KBM-7 (cell line): ENCODE measurements at places on chromosomes 3 and 15.

GRCh38 chr3:111820651-111821050 is 38.4 kb upstream of the PHLDB2 start:
- DNase-seq = no peak

DNA sequence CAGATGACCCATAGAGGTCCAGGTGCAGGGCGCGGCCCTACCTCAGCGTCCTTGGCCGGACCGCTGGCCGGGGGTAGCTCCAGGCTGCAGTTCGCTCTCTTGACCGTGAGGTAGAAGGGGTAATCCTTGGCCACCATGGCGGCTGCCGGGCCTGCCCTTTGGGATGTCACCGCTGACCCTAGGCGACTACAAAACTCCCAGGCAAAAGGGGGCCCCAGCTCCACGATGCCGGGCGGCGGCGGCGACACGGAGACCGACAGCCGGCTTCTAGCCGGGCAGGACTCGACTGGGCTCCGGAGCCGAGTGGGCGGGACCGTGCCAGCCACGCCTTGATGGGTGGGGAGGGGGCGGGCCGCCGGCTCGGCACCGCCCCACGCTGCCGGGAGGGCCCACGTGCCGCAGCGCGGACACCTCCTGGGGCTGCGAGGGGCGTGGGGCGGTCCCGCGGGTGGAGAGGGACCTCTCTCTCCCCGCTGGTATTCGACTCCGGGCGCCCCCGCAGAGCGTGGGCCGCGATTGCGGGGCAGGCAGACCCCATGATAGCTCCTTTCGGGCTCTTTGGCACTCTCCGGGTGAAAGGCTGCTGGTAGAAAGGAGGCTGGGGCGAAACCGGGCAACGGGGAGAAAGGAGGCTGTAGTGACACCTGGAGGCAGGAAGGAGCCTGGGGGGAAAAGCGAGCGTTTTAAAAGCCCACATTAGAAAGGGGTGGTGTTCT is at the start of gene ARHGEF3:
ARHGEF3 (minus strand) TSS at position 288 of the 716 bp plus-strand sequence; CDS start at position 137, 151 bp downstream.
- DNase-seq = peak; percentile 87

GRCh38 chr15:91813924-91814323 is 39.6 kb upstream of the SLCO3A1 start:
- DNase-seq = no peak

- peak; percentile 68 for DNase-seq
These were observed 3.5 kb downstream of the PFN2 start for GRCh38 chr3:149967086-149967685.

DNA sequence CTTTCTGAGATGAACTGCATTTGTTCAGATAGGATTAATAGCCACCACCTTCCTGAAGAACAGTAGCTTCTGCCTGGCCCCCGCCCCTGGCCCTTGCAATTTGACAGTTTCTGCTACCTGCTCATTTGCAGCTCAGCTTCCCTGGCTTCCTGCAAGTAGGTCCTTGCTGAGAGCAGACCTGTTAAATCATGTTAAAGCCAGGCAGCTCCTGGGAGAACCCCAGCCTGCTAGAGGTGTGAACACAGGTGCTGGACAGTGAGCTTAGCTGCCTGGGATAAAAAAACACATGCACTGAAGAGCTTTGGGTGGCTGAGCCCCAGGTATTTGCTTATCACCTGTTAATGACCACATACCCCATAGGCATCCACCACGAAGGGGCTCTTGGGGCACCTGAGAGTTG is 143.4 kb downstream of the PTPRG start:
- no peak for DNase-seq

DNA sequence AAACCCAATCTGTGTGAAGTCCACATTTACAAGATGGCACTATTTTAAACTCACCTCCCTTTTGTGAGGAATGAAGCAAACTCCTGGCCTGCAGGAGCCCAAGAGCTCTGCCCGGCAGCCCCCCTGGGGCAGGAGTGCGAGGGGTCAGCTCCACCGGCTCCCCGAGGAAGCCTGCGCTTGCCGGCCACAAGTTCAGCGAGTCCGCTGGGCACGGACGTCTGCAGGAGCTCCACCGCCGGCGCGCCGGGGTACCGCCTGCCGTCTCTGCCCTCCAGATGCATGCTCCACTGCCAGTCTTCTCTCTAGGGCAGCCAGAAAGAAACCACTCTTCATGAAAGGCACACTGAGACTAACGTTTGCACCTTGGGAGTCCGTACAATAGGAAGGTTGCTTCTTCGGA is 17.5 kb downstream of the OCA2 start:
- no peak for DNase-seq

GRCh38 chr3:63795438-63795837 is 23.7 kb upstream of the C3orf49 start:
- no peak for DNase-seq

- peak; percentile 93 for DNase-seq
These were observed 141.4 kb downstream of the RBPMS2 start for GRCh38 chr15:64634027-64634426.

DNA sequence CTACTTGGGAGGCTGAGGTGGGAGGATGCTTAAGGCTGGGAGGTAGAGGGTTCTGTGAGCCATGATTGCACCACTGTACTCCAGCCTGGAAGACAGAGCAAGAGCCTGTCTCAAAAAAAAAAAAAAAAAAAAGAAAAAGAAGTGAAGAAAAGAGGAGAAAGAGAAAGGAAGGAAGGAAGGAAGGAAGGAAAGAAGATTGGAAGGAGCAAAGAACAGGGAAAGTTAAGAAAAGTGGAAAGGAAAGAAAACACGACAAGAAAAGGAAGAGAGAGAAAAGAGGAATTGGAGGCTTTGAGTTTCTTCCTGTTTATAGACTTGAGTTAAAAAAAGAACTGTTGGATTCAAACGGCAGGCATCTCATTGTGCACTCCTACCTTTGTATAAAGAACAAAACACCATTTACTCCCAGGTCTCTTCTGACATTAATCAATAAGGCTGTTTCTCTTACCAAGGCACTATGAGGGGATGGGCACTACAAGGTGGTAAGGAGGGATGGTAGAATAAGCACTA is 73.5 kb downstream of the EDEM1 start:
- peak; percentile 50 for DNase-seq

DNA sequence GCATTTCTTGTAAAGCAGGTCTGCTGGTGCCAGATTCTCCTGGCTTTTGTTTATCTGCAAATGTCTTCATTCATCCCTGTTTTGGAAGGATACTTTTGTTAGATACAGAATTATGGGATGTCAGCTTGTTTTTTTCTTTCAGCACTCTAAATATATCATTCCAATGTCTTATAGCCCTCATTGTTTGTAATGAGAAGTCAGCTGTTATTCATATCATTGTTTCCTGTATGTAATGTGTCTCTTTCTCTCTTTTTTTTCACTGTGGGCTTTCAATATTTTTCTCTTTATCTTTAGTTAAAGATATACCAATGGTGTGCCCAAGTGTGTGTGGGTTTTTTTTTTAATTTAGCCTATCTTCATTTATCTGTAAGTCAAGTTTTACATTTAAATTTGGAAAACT is 65.6 kb upstream of the DCP1A start:
- DNase-seq = no peak

DNA sequence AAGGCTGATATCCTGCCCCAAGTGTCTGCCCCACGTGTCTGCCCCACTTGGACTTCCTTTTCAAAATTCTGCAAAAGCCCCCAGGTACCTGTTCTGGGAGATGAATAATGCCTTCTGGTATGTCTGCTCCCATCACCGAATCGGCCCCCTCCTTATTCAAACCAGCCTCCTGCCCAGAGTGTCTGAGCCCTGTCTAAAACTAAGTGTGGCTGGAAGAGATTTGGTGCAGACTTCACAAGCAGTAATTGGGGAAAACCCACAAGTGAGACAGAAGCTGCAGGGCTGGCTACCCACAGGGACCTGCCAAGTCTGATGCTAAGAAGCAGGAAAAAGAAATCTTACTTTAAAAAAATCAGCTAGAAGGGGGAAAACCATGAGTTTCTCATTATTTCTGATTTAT is 85.1 kb downstream of the DUT start:
- no peak for DNase-seq

- DNase-seq = no peak
These were observed 90.8 kb upstream of the FGF12 start for GRCh38 chr3:192818126-192818525.

- DNase-seq = no peak
These were observed 160.8 kb downstream of the EPHB1 start for GRCh38 chr3:134955874-134956273.

DNA sequence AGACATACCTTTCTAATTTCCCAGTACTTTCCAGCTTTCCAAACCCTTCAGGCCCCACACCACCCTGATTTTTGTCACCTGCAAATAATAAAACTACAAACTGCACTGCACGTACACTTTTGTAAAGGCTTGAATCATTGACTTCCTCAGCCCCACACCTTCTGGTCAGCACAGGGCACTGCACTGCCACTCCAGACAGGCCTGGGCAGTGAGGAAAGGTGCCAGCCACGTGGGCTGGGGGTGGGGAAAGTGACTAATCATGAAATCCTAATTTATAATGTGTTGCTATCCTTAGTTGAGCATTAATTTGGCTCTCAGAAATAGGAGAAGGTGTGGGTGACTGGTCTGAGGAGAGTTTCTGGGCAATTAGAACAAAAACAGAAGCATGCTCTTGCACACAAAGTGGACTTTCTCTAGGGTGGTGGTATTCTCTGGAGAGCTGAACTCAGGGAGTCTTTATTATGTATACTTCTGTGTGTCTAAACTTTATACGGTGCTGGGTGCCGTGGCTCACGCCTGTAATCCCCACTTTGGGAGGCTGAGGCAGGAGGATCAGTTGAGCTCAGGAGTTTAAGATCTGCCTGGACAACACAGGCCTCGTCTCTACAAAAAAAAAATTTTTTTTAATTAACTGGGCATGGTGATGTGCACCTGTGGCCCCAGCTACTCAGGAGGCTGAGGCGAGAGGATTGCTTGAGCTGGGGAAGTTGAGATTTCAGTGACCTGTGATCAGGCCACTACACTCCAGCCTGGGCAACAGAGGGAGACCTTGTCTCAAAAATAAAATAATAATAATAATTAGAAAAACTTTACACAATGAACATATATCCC is 58.2 kb upstream of the FLNB start:
- DNase-seq = no peak

DNA sequence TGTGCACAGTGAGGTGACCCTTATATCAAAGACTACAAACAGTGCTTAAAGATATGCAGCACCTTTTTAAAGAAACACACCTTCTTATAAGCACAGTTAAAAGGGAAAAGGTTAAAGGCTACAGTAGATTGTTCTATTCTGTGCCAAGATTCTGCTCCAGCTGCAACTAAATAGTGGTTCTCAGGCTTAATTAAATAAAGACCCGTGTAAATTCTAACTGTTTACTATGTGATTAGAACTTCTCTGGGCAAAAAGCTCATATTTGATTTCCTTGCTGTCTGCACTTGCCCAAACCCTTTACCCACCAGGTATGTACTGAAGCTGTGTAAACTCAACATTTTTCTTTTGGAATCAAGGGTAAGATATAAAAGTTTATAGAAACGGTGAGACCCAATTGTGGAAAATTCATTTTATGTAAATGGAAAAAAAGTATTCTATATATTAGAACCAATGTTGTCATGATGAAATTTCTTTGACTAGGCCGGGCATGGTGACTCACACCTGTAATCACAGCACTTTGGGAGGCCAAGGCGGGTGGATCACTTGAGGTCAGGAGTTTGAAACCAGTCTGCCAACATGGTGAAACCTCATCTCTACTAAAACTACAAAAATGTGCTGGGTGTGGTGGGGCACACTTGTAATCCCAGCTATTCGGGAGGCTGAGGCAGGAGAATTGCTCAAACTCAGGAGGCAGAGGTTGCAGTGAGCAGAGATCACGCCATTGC is 230.6 kb downstream of the MECOM start:
- no peak for DNase-seq

DNA sequence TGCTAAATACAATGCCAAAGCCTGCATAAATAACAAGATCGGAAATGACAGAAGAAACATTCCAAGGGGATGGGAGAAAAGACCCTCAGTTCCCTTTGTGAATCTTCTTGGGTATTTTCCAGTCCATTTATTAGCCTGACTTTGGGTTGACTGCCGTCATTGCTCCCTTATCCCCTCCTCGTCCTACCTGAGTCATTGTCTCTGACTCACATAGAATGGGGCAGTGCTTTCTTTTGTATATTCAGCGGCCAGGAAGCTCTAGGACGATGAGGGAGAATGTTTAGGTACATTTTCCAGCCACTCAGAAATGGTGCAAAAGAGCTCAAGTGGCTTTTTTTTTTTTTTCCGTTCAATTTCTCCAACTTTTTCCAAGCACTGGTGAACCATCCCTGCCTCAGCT is 71.6 kb downstream of the KAT2B start:
- DNase-seq = no peak

- no peak for DNase-seq
These were observed 241.3 kb downstream of the UBE2E2 start for GRCh38 chr3:23444386-23444785.

DNA sequence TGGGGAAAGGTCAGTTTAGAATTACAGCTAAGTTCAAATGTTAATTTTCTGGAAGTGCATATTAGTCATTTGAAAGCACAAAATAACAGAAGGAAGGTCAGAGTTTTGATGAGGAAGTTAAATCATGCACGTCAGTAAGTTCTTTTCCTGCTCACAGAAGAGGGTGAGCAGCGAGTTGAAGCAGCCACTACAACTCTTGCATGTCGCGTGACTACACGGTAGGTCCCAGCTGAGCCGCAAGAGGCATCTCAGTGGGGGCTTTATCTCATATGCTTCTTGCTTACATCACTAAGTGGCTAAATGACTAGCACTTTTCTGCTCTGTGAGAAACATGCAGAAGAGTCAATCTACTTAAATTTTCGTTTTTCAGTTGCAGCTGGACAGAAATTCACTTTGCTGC is 21.3 kb upstream of the SEC62 start:
- DNase-seq = peak; percentile 82

- no peak for DNase-seq
These were observed 216.8 kb upstream of the CD96 start for GRCh38 chr3:111325160-111325718.

GRCh38 chr3:44842376-44842775 is 19.3 kb upstream of the TMEM42 start:
- DNase-seq = no peak

DNA sequence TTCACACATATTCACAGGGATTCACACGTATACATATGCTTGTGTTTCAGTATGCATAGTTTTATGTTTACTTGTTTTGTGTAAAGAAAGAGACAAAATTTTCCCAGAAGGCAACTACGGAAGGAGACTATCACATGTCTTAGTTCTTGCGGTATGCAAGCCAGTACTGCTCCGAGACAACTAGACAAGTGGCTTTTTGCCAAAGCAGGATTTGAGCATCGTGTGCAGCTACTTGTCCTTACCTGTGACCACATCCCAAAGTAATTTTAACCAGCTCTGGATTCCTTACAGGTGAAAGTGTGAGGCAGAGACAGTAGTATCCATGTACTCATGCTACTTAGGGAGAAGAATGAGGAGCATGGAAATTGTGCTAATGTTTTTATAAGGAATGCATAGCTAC is 591.4 kb upstream of the NR2F2 start:
- DNase-seq = no peak

- DNase-seq = no peak
These were observed 13.5 kb upstream of the STXBP5L start for GRCh38 chr3:120894316-120895057.
